DND-41 (cell line): ENCODE measurements at places on chromosomes 5 and 9.

DNA sequence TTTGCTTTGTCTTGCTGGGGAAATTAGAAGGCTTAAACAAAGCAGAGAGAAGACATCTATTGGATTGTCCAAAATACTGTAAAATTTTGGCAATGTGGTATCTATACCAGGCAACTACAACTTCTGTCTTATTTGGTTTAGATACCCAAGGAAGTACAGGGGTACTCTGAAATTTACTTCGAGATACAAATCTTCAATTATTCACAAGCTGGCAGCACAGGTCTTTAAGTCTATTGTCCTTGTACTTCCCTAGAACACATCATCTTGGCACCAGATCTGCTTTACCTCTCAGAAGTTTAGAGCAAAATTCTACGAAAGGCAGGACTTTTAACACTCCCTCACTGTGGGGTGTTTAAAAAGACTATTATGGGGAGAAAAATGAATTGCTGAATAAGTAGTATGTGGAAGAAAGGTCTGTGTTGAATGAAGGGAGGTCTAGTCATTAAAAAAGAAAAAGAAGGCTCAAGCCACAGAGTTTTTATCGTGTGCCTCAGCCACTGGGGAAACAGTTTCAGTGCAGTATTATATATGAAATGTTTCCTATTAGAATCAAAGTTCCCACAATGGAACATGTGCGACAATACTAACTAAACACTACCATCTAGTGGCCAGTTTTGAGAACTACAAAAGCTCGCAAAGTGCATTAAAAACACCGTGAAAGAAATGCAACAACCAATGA is 93.7 kb downstream of the PDE4D start:
- peak; percentile 10 for DNase-seq

GRCh38 chr5:10913841-10914240 is 152.8 kb upstream of the DAP start:
- no peak for DNase-seq

DNA sequence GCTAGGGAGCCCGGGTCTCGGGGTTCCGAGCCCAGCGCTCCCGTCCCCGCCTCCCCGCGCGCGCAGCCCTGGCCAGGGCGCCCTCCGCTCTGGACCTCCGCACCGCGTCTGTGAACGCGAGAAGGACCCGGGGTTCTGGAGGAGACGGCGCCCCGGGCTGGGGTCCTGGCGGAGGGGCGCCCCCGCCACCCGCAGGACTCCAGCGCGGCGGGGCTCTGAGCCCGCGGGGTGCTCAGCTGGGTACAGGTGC is 431 bp downstream of the TMOD1 start:
- no peak for DNase-seq

- DNase-seq = no peak
Observed at GRCh38 chr9:71721855-71722254, 46.5 kb downstream of the CEMIP2 start.

DNA sequence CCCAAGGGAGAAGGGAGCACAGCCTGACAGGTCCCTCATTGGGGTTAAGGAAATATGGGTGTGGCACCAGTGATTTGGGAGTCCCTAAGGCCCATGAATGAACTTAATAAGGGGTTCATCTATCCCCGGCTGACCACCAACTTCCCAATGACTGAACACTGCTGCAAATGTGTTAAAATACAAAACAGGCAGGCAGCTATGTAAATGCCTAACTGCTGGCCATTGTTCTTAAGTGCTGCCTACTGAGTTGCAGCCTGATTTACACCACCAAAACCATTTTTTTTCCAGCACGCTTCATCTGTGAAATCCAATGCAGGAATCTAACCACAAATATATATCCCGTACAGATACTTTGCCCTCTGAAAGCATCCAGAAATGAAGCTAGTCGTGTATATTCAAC is 478.5 kb downstream of the PTPRD start:
- DNase-seq = no peak

DNA sequence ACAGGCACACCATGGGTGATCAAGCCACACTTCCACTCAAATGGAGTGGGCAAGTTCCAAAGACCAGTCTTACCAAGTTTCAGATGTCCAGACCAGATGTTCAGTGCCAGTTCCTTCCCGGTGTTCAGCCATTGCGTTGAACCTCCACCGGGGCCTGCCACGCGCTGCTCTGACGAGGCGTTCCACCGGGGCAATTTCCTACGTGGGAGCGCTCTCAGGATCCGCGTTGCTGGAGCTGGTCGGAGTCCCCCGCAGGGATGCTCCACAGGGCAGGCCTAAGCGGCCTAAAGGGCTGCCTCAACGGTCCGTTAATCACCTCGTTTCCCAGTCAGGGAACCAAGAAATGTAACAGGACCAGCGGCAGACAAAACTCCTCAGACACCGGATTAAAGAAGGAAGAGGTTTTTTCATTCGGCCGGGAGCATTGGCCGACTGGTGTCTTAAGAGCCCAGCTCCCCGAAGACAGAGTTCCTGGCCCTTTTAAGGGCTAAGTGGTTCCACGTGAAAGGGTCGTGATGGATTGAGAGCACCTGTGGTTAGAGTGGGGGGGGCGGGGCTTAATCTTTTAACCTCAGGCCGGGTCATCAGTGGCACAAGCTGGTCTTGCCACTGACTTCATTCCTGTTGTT is 35.7 kb upstream of the PPP1R26 start:
- DNase-seq = no peak

GRCh38 chr5:141605523-141606277 is 13.1 kb downstream of the DIAPH1 start:
- DNase-seq = peak; percentile 88

- DNase-seq = no peak
Observed at GRCh38 chr5:51811883-51812471, 428.7 kb downstream of the ISL1 start.

DNA sequence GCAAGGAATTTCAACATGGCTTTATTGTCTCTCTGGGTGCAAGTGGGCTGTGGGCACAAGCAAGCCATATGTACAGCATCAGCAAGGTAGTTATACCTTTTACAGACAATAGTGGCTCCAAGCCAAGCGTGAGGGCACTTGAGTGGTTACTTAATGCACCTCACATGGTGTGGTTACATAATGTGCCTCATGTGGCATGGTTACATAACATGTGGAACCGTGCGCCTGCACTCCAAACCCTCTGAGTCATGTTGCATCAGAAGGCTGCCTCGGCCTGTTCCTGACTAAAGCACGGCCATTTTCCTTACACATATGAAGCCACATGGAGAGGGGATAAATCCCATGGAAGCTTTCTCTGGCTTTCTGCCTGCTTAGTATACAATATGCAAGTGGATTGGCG is 150.9 kb downstream of the OSTF1 start:
- DNase-seq = no peak

- no peak for DNase-seq
Observed at GRCh38 chr9:12775679-12776512, 1.1 kb downstream of the LURAP1L start.

GRCh38 chr9:37325778-37326177 is 96.7 kb upstream of the GRHPR start:
- DNase-seq = no peak

GRCh38 chr5:135223404-135223803 is 175.6 kb downstream of the MACROH2A1 start:
- no peak for DNase-seq

GRCh38 chr9:37425298-37425752 is 2.8 kb downstream of the GRHPR start:
- DNase-seq = peak; percentile 47

GRCh38 chr9:94938384-94938783 is 211.9 kb downstream of the AOPEP start:
- DNase-seq = no peak

GRCh38 chr9:135905380-135906258 is 1.7 kb downstream of the CAMSAP1 start:
- no peak for DNase-seq

- no peak for DNase-seq
Observed at GRCh38 chr5:101364469-101364868, 461.4 kb upstream of the ST8SIA4 start.

GRCh38 chr9:132787748-132788159 is 90.3 kb downstream of the AK8 start:
- no peak for DNase-seq

GRCh38 chr5:140165101-140165922 is 9.7 kb upstream of the CYSTM1 start:
- no peak for DNase-seq

DNA sequence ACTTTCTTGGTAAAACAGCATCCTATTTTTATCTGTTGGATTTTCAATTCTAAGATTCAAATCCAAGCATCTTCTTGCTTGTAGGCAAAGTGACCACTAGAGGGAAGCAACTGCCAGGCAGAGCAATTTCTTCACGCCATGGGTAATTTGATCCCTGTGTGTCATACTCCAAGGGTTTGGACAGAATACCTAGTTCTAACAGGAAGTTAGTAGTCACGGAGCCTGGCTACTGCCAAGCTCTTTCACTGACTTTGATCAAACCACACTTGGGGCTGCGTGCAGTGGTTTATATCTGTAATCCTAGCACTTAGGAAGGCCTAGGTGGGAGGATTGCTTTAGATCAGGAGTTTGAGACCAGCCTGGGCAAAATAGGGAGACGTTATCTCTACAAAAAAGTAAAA is 473.6 kb upstream of the TNC start:
- DNase-seq = peak; percentile 20

- no peak for DNase-seq
Observed at GRCh38 chr9:87558606-87559190, 61.0 kb downstream of the DAPK1 start.

DNA sequence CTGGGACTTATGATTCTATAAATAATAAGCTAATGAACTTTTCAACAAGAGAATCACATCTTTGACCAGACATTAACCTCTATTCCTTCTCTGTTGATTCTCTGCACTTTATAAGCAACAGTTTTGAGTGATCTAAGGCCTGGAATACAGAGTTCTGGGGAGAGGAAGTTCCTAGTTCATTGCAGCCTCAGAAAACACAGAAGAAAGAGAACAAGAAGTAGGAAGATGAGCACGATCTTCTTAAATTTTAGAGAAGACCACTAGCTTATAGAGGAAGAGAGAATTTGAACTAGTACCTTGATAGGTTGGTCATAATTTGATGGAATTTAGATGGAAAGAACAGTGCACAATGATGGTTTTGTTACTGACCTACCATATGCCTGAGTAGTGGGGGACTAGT is 8.5 kb upstream of the C9orf72 start:
- no peak for DNase-seq

DNA sequence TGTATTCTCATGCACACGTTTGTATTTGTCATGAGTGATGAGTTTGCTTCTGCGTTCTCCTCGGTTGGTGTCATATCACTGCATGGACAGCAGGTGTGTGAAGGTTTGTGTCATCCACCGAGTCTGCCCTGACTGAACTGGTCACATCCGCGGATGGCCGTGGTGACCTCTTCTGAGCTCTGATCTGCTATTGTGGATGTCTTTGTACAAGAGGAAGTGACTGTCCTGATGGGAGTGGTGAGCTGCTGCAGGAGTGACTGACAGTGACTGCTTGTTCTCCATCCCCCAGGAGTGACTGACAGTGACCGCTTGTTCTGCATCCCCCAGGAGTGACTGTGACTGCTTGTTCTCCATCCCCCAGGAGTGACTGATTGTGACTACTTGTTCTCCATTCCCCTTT is 69.9 kb downstream of the EHMT1 start:
- DNase-seq = no peak

DNA sequence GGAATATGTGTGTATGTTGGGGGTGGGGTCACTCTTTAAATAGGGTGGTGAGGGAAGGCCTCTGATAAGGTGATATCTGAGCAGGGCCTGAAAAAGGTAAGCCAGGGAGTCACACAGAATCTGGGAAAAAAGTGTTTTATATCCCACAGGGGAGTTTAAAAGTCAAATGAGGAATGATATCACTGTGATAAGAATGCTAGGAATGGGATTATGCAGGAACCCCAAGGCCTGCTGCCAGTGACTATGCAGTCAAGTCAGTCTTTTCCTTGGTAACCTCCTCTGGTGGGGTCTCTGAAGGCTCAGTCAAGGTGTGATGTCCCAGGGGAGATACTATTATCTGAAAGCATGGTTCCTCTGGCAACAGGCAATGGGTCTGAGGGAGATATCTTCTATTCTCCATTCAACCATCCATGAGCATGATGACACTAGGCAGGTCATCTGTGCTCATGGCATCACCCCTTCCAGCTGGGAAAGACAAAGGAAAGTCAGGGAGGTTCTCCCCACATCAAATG is 53.5 kb downstream of the GRIA1 start:
- DNase-seq = no peak

DNA sequence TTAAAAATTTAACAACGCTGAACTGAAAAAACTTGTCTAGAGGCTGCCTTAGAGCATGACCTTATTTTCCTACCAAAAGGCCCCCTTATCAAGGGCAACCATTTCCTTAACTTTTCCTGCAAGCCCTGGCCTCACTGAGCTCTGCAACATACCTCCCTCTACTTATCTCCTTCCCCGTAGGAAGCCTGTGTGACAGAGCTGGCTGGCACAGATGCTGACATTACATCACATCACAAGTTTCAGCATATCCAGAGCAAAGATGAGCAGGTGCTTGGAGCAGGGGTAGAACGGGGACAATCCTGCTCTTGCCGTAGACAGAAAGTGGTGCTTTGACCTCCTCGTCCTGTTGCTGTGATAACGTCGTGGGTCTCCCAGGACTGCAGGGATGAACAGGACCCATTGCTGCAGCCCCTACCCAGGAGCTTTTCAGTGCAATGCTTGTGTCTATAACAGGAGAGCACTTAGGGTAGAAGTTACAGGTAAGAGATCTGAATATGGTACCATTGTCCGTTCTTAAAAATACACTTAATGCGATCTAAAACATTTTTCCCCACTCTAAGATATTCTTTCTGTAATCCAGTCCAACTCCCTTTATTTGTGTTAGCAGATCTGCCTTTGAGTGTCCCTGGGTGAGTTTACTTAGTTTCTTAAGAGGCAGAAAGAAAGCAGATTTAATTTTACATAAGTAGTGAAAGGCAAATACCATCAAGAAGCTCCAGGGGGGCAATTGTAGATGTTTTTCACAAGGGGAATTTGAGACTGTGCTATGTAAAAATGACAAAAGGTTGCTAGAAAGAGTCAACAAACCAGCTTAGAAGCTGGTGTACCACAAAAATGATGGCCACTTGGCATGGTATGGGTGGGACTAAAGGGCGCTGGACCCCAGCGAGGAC is 101.9 kb upstream of the EFNA5 start:
- DNase-seq = no peak

DNA sequence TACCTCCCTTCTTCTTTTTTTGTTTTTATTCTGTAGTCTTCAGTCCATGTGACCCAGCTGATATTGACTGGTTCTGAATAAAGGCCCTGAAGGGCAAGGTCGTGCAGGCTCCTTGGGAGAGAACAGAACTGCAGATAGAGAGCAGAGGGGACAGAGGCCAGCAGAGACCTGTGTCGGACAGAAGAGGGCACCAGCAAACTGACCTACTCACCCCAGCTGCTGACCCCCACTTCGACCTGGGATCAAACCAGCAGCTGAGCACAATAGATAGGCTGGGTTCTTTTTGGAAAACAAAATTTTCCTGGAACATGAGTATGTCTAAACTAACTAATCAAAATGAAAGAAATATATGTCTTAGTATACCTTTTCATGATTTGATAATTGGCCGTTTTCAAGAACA is 695.1 kb downstream of the NR2F1-AS1 start:
- DNase-seq = no peak
